Iris pigment epithelial cell (primary cell): ENCODE measurements at places on chromosomes 6 and 20.

DNA sequence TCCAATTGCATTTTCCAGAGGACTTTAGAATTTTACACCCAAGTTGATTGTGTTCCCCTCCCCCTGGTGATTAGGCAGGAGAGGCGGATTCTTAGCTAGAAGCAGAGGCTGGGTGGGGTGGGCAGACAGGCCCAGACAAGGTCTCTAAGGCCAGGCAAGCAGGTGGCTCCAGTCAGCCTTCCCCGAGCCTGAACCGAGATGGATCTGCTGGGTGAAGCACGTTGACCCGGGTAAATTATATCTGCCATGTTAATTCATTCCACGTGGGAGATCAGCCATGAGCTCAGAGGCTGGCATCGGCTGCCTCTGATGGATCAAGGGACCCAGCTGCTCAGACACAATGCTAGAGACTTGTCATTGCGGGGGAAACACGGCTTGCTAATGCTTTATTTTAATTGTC lies 159.5 kb upstream of the MAFB start:
- no peak for DNase-seq

DNA sequence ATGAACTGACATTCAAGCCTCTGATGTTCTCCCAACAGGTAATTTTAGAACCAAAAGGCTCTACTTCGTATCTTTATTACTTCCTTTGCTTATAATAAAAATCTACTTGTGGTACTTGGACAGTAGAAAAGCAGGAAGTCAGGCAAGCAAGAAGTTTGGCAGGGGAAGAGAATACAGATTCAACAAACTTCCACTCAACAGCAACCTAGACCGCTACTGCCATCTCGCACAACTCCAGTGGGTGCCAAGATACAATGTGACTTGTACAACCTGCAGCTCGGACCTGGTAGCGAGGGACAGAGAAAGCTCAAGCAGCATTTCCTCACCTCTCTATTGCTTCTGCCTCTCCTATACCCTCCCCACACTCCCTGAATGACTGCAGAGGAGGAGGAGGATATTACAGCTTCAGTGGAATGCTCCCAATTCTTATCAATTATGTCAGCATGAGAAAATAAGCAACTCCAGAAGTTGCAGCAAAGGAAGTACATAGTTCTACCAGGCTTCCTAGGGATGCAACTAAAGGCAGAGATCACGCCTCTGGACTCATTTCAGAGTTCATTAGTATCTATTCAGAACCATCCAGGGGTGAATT lies 76.5 kb downstream of the MBOAT1 start:
- DNase-seq, result no peak

DNA sequence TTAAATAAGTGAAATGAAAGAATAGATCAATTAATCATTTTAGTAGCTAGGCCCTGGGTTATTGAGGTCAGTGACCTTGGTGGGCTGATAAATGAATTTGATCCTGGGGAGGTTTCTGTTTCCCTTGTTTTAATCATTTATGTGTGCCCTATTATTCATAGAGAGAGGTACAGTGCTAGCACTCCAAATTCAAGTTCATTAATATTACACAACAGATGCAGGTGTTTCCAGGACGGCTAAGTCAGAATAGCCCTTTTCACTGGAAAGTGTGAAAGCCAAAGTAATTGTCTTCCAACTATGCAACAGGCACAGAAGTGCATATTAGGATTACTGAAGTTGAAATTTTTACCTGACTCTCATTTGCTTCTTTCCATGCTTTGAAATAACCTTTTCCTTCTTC lies 61.7 kb upstream of the SGK1 start:
- DNase-seq, result no peak

DNA sequence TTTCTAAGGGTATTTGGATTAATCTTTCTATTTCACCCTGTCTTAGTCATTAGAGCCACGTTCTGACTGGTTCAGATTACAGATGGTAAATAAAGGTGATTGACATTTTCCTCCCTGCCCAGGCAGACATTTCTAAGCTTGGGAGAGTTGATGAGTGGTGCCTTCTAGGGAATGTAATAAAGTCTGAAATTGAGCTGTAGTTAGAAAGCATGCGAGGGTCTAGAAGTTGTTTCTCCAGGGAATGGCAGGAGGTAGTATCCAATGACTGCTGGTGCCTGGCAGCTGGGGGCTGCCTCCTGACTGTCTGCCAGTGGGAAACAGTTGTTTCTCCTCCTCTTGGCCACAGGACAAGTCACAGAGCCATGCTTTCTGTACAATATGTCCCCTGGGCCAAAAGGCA lies 14.6 kb downstream of the EDN3 start:
- no peak for DNase-seq

DNA sequence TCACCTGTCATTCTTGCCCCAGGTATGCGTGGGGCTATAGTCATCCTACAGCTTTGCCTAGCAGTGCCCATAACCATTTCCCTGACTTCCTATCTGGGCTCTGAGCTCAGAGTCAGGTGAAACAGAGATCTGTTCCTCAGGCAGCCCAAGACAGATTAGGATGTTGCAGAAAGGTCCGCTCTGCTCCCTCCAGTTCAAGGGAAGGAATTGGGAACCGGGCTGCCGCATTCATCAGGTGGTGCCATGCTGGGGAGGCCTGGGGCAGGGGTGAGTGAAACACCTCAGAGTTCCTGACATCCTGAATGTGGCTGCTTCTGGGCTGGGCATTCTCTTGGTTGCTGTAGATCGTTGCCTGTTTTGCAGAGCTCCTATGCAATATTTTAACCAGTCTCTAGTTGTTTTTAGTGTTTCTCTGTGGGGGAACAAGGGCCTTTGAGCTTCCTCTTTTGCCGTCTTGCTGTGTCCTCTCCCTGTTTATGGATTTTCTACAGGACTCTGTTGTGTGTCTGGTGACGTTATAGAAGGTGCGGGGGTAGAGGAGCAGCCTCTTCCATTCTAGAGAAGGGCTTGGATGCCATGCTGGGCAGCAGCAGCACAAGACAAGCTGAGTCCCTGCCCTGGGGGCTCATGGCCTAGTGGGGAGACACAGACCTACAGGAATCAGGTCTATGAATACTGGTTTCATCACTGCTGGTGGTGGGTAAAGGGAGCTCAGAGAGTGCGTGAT lies 9.2 kb downstream of the ENTPD6 start:
- no peak for DNase-seq

- no peak for DNase-seq
Observed at GRCh38 chr6:32439139-32439538, 548 bp upstream of the HLA-DRA start.
